ENCODE measurements at places on chromosomes 2 and 18.

DNA sequence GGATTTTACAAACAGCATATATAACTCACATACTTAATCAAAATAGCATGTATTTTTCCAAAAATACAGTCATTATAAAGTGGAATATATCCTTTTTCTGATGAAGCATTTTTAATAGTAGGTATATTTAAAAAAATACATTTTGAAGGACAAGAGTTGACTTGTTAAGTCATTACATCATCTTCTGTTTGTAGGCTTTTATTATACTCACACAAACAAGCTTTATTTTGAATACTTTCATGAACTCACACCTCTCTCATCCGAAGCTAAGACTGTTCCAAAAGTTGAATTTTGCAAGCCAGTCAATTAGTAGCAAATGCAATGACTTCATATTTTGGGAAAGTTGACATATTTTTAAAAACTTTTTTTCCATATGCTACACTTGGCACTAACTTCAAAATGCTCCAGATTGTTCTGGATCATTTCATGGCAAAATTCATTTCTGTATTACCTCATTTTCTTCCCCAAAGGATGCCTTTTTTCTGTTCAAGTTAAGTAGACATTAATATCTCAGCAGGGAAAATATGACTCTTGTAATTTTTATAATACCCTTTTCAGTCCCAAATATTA, 68.5 kb upstream of the WDR75 start:
- DNase-seq: no peak

DNA sequence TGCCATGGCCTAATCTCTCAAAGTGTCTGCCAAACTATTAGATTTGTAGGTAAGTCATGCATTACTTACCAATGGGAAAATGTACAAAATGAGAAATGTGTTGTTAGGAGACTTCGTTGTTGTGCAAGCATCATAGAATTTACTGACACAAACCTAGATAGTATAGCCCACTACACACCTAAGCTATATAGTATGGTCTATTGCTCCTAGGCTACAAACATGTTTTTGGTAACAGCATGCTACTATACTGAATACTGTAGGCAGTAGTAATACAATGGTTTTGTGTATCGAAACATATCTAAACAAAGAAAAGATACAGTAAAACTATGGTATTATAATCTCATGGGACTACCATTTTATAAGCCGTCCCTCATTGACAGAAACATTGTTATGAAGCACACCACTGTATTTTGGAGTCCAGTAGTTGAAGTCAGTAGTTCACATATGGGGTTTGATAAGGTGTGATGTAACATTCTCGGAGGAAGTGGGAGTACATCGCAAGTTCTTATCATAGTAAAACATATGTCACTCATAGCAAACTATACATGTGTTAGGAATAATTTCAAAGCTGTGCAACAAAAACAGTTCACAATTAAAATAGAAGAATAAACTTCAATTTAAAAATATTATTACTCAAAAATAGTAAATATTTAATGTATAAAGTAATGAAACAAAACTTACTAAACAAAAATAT, 12.0 kb upstream of the GTF2A1L start:
- DNase-seq: no peak

- no peak for DNase-seq
Observed at GRCh38 chr18:50879302-50880118, 592 bp downstream of the ME2 start.

DNA sequence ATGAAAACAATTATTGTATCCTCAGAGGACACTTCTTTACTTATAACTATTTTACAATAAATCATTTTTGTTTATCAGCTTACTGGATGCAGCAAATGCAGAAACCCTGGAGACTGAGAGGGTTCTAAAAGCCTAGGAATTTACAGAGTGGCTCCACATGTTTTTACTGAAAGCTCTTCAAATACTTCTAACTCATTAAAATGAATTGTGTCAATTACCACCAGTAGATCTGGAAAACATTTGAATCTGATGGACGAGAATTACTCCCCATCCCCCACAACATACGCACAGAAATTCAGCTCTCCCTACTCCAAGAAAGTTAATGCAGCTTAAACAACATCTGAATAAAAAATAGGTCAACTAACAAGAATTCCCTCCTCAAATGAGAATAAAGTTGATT, 319.8 kb upstream of the FIGN start:
- no peak for DNase-seq

DNA sequence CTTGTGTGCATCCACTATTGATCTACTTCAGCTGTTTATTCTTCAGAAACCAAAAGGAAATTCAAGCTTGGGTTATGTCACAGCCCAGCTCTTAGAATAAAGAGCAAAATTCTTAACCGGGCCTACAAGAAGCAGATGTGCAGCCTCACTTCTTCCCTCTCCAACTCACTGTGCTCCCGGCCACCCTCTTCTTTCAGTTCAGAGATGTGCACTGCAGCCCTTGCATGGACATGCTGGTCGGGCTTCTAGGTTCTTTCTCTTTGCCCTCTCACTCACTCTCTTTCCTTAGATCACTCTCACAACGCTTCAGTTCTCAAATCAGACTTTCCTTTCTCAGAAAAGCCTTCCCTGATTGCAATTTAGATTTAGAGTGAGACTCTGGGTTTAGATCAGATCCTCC, 104.1 kb downstream of the CHN1 start:
- DNase-seq: no peak

DNA sequence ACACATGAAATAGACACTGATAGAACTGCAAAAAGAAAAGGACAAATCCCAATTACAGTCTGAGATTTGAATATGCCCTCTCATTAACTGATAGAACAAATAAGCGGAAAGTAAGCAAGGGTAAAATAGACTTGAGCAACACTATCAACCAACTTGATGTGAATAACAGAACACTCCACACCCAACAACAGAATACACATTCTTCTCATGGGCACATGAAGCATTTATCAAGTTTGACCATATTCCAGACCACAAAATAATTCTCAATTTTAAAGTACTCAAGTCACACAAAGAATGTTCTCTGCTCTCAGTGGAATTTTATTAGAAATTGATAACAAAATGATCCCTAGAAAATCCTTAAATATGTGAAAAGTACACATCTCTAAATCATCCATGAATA, 19.0 kb downstream of the ETAA1 start:
- DNase-seq: no peak
